Suppressor macrophage (primary cell): ENCODE measurements at places on chromosomes 1 and 21.

DNA sequence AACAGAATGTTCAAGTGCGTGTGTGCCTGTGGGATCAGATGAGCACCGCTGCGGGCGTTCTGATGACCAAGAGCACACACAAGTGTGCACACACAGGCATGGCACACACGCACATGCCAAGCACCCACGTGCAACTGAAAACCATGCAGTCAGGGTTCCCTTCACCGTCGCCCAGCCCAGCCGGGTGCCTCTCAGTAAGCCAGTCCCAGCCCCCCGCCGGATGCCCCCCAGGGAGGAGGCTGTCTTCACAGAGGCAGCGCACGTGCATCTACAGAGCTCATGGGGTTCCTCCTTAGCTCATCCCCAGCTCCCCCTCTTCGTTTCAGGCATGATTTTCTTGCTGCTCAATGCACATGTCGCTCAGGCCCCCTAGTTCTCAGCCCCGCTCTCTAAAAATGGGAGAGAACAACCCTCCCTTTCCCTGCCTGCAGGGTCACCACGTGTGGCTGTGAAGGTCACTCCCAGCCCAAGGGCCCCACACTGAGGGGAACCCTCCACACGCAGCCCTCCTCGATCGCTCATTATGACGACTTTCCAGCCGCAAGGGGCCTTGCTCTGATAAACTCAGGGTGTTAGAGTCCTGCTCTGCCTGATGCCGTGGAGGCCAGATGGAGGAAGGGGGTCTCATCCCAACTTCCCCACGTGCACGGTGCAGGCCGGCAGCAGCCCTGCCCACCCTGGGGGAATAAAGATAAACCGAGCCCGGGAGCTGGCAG, 30.4 kb upstream of the ARHGEF16 start:
- no peak for DNase-seq

- no peak for DNase-seq
Measured at GRCh38 chr1:207243442-207244408, 77.8 kb upstream of the CD55 start.

- DNase-seq, result no peak
Measured at GRCh38 chr1:7755448-7755847, 15.6 kb upstream of the VAMP3 start.

- peak; percentile 74 for DNase-seq
Measured at GRCh38 chr21:39385299-39386145, 36.6 kb upstream of the HMGN1 start.

GRCh38 chr1:29272147-29272907, 36.0 kb downstream of the PTPRU start:
- DNase-seq, result no peak

- DNase-seq, result no peak
Measured at GRCh38 chr1:66283622-66284041, 250.3 kb upstream of the SGIP1 start.

DNA sequence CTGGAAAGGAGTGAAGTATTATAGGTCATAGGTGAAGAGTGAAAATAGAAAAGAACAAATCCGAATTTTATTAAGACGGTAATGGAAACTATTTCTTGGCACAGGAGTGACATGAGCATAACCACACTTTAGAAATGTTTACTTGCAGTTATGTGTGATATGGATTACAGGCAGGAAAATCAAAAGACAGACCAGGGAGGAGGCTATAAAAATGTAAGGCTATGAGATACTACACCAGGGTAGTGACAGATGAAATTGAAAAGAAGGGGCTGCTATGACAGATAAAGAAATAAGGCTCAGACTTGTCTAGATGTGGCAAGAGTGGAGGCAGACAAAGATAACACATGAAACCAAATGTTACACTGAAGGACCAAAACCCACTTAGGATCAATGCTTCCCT, 31.7 kb downstream of the GPATCH2 start:
- no peak for DNase-seq

DNA sequence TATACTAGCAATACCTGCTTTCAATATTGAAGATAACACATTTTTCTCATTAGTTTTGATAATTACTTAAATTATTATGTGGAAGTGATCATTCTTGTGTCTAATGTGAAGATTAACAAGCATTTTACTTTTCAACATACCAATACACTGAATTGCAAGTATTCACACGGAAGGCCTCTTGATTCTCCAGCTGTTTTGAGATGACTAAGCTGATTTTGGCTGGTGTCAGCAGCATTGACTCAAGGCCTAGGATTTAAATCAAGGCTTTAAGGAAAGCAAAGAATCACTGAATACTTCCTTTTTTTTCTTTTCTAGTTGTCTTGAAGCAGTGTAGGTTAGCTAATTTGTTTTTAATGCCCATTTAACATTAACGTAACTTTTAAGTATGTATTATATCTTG, 373.7 kb downstream of the SRGAP2C start:
- peak; percentile 67 for DNase-seq

DNA sequence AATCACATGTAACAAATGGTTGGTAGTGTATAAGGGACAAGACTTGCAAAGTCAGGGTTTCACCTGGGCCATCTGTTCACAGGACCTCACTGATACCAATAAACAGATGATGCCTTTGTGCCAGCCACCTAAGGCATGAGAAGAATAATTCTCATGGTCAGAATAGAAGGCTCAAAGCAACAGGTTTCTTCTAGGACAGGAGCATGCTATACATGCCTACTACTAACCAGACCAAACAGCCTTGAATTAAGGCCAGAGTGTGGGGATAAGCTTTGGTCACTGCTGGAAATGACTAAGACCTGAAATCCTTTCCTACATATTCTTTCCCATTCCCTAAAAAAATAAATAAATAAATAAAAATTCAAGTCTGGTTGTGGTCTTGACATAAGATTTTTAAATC, 17.5 kb downstream of the PSMB2 start:
- DNase-seq, result no peak

- DNase-seq, result no peak
Measured at GRCh38 chr1:49351768-49352167, 575.1 kb upstream of the BEND5 start.

DNA sequence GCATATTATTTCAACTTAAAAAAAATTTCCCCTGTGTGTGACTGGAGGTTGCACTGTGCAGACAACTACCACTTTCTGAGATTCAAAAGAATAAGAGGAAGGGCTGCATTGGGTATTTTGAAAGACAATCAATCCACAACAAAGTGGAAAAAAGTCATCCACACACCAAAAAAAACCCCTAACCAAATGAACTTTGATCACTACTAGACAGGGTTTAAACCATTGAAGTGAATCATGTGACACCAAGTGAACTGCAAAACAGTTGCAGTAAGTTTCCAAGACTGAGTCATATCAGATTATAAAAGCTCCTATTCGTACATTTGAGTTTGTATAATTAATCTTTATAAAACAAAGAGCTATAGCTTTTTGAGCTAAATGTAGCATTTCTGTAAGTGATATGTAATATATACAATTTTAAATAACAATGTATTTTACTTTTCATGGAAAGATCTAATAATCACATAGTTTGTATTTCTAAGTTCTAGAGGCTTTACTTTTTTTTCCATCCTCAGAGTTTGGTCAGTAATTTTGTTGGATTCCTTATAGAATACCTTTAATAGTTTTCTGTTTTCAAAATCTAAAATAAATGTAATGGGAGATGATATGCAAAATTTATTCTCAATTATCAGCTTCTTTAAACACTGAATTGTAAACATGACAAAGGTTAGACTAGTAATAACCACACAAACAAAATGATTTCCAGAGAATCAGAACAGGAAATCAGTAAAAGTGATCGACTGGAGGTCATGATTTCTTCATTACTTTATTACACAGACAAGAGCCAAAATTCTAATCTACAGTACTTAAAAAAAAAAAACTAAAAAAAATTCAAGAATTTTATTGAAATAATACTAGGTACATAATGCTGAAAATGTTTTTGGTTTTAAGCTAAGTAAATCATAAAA, 50.5 kb upstream of the GFI1 start:
- peak; percentile 50 for DNase-seq

DNA sequence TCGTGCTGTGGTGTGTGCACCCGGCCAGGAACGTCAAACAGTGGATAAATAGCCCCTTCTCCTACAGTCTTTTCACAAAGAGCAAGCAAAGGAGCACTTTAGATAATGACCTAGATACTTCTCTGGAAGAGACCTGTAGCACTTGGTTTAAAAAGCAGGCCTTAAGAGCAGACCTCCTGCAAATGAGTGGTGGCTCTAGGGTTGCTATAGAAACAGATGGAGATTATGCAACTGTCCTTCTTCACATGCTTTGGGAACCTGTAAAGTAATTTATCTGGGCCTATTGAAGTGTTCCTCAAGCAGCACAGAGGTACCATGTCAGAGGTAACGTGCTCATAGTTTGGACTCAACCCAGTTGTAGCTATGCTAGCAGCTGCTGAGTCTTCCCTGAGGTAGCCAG, 208.2 kb upstream of the KIAA0040 start:
- no peak for DNase-seq

DNA sequence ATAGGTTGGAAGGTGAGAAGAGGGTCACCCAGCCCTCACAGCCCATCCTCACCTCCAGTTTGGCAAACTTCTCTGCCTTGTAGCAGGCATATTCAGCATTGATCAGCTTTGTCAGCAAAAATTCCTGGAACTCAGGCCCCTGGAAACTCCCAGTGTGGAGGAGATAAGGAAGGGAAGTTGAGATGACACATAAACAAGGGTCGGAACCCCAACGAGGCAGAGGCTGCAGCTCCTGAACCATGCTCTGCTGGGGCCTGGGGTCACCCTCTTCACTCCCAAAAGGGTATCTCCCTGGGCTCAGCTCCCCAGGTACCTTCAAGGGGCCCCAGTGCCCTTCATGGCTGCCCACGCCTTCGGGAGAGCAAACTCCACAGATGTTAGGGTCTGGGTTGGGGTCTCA, 60.4 kb downstream of the RAP1GAP start:
- no peak for DNase-seq

DNA sequence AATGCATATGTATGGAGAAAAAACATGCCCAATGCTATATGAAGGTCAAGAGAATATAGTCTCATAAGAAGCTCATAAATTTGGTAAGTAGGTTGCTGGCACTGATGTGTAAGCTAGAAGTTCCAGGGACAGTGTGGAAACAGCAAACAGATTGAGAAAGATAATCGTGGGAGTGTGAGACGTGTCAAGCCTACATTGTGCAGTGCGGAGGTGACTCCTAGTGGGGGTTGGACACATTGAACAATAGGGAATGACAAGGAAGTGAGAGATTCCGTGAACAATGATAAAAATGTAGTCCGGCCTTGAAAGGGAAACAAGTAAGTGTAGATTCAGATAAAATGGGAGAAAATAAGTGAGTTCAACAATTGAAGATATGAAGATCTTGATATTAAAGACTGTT, 788.4 kb upstream of the PRMT6 start:
- DNase-seq, result peak; percentile 1

- no peak for DNase-seq
Measured at GRCh38 chr1:189131576-189131975, 1346.1 kb downstream of the BRINP3 start.

GRCh38 chr1:214028649-214029406, 41.1 kb downstream of the PROX1 start:
- DNase-seq, result no peak

GRCh38 chr1:17922833-17923232, 167.7 kb downstream of the ACTL8 start:
- DNase-seq, result peak; percentile 59

DNA sequence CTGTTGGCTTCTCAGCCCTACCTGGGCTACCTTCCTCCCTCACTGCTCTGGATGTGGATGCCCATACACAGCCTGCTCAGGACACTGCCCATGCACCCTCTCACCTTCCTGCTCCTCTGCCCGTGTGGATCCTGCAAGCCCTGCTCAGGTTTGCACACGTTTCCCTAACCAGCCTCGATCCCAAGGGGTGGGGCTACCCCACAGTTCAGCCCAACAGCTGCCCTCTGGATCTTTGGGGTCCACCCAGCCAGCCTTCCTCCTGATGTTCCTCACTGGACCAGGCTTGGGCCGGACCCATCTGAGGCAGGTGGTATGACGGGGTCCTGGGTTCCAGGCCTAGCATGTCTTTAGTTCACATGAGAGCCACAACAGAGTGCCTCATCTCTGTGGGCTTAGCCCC, 4.7 kb downstream of the TMEM54 start:
- no peak for DNase-seq

GRCh38 chr1:6270401-6270800, 9.5 kb upstream of the GPR153 start:
- no peak for DNase-seq

DNA sequence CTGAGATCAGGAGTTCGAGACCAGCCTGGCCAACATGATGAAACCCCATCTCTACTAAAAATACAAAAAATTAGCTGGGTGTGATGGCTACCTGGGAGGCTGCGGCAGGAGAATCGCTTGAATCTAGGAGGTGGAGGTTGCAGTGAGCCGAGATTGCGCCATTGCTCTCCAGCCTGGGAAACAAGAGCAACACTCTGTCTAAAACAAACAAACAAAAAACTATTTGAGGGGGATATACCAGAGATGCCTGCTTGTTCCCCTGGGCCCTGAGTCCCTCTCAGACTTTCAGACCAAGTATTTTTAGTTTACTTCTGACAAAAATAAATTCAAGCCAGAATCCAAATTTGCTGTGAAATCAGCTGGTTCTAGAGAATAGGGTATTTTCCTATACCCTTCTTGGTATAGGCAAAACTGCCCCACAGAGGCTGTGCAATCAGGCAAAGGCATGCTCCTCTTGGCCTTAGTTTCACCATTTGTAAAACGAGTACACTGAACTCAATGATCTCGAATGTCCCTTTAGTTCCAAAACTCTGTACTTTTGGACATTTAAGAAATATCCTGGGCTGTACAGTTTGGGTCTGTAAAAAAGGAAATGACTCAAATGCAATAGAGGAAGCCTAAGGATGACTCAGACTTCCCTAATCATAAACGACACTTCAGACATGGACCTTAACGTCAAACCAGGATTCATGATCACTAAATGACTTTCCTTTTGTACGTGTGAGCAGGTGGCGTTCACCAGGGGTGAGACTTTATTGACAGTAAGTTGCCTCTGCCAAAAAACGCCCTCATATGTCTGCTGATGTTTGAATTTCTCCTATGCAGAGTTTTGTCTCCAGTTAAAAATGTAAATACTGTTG, 16.1 kb downstream of the ENSA start:
- DNase-seq, result peak; percentile 92

GRCh38 chr1:43463479-43463878, 9.7 kb upstream of the HYI start:
- no peak for DNase-seq

- DNase-seq, result no peak
Measured at GRCh38 chr1:184487531-184488193, 100.8 kb downstream of the C1orf21 start.

GRCh38 chr1:156248323-156248683, 447 bp upstream of the PAQR6 start:
- no peak for DNase-seq

GRCh38 chr1:171566467-171566866, 55.6 kb upstream of the MYOCOS start:
- DNase-seq, result no peak
